ENCODE measurements at places on chromosomes 12 and 14. TPM values are rescaled to one million over a fixed set of nuclear protein-coding genes. Genes with fewer than 3 reads are reported as not detected.

Gene IAPP
- total RNA-seq = not detected

Gene UBR7
- total RNA-seq = 55.8 TPM

Gene CPNE8
- total RNA-seq = not detected

Gene EFS
- total RNA-seq = 2.2 TPM

Gene SLC25A3
- total RNA-seq = 1,218 TPM

Gene CCDC177
- not detected for total RNA-seq

Gene MIP
- not detected for total RNA-seq

Gene PDE3A
- 0.18 TPM for total RNA-seq
